NK-92 treated with Interleukin-12 subunit alpha and Interleukin-12 subunit beta, amount 100 ng/mL, for 24 hours (cell line): ENCODE measurements at places on chromosomes 12 and 14.

DNA sequence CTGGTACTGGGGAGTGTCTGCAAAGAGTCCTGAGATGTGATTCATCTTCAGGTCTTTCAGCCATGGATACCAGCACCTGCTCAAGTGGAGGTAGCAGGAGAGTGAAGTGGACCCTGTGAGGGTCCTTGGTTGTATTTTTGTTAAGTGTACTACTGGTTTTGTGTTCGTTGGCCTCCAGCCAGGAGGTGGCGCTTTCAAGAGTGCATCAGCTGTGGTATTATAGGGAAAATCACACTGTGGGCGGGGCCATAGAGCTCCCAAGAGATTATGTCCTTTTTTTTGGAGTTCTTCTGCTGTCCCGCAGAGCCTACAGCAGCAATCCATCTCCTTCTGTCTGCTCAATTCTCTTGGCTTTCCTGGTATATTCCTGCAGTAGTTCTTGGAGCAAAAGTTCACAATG, 66.8 kb downstream of the SPATA7 start:
- DNase-seq, result no peak

DNA sequence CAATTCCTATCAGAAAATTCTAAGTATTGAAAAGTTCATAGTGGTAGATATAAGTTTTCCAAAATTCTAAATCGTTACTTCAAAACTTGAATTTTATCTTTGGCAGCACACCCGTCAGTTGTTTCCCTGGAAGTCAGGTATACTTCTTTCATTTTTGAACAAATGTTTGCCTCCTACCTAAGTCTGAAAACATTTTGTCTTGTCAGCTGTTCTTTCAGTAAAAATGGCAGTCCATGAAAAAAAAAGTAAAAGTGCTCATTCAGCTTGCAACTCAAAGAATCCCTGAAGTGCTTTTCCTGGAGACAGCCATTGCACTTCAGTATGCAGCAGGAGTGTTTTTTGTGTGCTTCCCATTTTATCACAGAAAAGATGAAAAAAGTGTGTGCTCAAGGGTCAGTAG, 130.1 kb upstream of the NEDD1 start:
- no peak for DNase-seq

DNA sequence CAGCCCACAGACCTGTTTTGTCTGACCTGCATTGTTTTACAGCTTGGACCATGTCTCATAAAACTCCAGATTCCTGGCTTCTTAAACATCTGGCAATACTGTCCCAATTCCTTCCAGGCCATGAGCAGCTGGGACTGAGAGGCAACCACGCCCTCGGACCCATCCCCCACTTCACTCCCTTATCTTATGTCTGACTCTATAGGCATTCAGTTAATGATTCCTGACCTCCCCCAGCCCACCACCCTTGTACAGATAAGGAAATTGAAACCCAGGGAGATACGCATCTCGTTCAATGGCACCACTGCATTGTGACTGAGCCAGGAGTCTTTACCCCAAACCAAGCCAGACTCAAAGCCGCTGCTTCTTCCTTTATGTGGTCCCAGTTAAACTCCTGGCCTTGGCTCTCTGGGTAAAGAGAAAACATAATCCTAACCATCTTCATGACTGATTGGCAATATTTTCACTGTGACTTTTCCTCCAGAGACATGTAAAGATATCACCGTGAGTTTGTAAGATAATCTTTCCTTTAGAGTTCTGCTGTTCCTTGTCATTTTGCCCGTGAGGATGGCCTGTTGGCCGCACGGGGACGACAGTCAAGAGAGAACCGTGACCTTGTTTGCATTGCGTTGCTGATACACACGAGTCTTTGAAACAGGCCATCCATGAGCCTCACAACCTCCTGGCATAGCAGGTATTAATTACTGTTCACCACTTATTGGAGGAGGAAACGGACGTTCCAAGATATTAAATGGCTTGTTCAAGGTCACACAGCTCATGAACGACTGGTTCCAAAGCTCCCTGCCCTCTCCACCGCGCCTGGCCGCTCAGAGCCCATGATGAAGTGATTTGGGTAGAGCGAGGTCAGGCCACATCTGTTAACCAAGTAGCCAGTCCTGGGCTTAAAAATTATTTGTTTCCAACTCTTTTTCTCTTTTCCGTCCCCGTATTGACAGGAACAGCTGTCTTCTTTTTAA, 39.4 kb downstream of the MAP1LC3B2 start:
- no peak for DNase-seq

GRCh38 chr14:36478782-36479181, 41.2 kb downstream of the NKX2-1 start:
- DNase-seq, result no peak

GRCh38 chr12:64400041-64400440, 4.2 kb upstream of the XPOT start:
- DNase-seq, result no peak

- DNase-seq, result no peak
Measured at GRCh38 chr14:56207626-56208292, 89.5 kb downstream of the PELI2 start.
